Left cardiac atrium (tissue), 4 donors: ENCODE measurements at places on chromosomes 12 and 14. TPM values are rescaled to one million over a fixed set of nuclear protein-coding genes. Genes with fewer than 3 reads are reported as not detected.

NUP37 gene
- total RNA-seq: 16.5 TPM

TPH2 gene
- total RNA-seq: not detected

DNA sequence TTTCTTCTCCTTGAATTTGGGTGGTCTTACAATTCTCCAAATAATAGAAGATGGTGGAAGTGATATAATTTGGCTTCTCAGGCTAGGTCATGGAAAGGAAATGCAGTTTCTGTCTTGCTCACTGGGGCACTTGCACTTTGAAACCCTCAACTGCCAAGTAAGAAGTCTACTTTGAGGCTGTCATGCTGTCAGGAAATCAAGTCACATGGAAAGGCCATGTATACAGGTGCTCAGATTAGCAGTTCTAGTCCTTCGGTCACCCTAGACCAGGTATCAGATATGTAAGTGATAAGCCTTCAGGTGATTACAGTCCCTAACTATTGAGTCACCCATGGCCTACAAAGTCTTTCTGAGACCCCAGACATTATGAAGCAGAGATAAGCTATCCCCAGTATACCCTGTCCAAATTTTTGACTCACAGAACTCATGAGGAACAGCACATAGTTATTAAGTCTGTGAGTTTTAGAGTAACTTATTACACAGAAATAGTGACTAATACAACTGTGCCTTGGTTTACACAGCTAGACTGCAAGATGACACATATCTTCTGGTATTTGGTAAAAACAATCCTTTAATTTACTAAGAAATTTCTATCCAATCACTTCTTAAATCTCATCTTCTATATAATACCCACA, 26.3 kb upstream of the BBS10 start:
- no peak for DNase-seq

DNA sequence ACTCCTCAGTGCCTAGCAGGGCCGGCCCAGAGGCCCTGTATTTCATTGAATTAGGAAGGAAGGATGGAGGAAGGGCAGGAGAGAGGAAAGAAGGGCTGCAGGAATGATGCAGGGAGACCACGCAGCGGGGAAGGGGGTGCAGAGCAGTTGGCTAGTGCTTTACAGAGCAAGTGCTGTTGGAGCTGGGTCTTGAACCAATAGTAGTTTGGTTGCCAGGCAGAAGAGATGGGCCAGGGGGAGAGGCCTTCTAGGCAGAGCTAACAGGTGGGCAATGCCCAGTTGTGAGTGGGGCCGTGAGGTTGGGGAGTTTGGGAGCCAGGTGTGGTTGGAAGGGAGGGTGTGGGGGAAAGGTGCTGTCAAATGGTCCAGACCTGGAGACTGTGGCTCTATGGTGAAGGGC, 39.1 kb upstream of the SRSF5 start:
- DNase-seq: no peak

DNA sequence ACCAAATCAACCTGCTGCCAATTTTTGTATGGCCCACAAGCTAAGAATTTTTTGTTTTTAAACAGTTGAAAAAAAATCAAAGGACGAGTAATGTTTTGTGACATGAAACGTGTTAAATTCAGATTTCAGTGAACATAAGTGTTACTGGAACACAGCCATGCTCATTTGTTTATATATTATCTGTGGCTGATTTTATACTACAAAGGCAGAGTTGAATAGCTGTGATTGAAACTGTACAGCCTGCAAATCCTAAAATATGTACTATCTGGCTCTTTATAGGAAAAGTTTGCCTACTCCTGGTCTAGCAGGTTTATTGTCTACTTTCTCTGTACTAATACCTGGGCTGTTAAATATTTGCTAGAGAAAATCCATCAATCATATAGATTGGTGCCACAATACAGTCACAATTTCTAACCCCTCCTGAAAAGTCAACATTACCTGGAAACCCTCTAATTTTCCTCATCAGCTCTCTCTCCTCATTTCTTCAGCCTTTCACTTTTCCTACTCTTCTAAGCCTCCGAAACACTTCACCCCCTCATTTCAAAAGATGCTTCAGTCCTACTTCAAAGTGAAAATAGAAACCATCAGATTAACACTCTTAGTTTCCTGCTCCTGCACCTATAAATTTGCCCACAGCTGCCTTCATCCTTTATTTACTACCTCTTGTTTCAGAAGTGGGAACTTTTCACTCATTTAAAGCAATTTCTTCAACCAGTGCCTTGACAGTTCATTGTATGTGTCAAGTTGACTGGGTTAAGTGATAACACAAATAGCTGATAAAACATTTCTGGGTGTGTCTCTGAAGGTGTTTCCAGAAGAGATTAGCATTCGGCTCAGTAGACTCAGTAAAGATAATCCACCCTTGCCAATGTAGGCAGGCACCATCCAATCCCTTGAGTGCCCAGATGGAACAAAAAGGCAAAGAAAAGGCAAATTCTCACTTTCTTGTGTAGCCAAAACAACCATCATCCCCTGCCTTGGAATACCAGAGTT, 18.0 kb upstream of the C2CD5 start:
- no peak for DNase-seq

DNA sequence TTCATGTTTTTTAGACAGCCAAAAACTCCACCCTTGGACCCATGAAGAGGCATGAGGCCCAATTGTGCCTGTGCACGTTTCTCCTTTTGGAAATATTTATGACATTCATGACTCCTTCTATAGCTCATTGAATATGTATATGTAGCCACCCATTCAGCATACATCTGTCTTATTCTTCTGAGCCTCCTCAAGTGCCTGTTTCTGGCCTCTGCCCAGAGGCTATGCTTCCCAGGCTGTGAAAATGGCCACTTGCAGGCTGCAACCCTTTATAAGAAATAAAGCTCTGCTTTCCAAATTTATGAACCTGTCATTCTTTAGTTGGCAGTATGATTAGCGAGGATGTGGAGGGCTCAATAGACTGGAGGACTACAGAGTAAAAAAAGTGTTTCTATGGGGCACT, 35.3 kb downstream of the TSPAN19 start:
- DNase-seq: no peak

DNA sequence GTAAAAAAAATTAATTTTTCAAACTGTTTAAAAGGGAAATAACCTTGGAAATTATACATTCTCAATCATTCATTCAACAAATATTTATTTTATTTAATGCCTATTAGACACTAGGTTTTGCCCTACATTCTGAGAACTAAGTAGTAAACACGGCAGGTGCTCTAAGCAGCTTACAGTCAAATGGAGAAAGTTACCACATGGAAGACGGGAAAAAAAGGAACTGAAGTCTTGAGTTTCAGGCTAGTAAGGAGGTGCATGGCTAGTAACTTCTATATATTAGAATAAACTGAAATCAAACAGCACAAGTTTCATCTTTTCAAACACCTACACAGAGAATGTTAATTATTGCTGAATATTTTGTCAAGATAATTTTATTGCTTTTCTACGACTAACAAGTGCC, 52.9 kb downstream of the C12orf42 start:
- DNase-seq: no peak

GRCh38 chr12:123057513-123058265, 77.2 kb downstream of the ARL6IP4 start:
- peak; percentile 13 for DNase-seq

- DNase-seq: no peak
Measured at GRCh38 chr12:22105542-22105941, 59.5 kb downstream of the CMAS start.
